Mesendoderm (in vitro differentiated cells): ENCODE measurements at places on chromosomes 12 and 14.

- H3K4me1 ChIP-seq = no peaks in the 10 kb centered on the region
- no peaks in the 10 kb centered on the region for H3K27me3 ChIP-seq
- DNase-seq = no peak
- no peak overlapping the region for H3K4me3 ChIP-seq
- H3K27ac ChIP-seq = no peak overlapping the region
These were observed 19.2 kb downstream of the TOGARAM1 start for GRCh38 chr14:44981198-44981597.

GRCh38 chr14:93936245-93936644 is 9.1 kb downstream of the FAM181A start:
- H3K27me3 ChIP-seq = peaks cover 3% of the 10 kb centered on the region
- no peak overlapping the region for H3K27ac ChIP-seq
- no peaks in the 10 kb centered on the region for H3K4me1 ChIP-seq
- H3K36me3 ChIP-seq = no peaks in the 10 kb centered on the region
- peak; percentile 75 for DNase-seq

DNA sequence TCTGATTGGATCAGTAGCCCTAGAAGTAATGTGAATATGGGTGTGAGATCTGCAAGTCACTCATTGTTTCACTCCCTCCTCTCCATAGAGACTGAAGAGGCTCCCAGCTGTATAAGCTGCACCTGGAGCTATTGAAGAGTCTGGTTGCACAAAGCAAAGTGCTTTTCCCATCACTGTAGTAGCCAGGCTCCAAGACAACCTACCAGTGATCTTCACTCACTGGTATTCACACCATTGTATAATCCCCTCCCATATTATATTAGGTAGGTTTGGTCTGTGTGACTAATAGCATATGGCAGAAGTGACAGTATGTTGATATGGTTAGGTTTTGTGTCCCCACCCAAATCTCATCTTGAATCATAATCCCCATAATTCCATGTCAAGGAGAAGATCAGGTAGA is 64.4 kb downstream of the ZFC3H1 start:
- no peak overlapping the region for H3K4me3 ChIP-seq
- H3K27me3 ChIP-seq = no peaks in the 10 kb centered on the region
- no peaks in the 10 kb centered on the region for H3K4me1 ChIP-seq
- no peak overlapping the region for H3K27ac ChIP-seq

DNA sequence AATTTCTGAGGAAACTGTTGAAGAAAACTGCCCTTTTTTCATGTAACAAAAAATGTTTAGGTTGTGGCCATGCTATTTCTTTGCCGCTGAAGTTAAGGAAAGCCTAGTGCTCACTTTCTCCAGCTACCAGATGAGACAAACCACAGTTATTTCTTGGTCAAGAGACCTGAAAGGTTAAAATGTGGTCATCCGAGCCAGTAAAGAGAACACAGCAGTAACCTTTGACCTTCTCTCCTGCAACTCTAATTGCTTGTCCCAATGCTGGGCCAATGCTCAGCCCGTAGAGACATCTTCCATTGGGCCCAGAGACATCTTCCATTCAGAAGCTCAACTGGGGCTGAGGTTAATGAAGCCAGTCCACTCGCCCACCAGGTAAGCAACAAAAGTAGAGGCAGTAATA is 109.8 kb upstream of the CPSF6 start:
- H3K27ac ChIP-seq = no peak overlapping the region
- H3K36me3 ChIP-seq = no peaks in the 10 kb centered on the region
- DNase-seq = no peak
- H3K27me3 ChIP-seq = no peaks in the 10 kb centered on the region
- no peaks in the 10 kb centered on the region for H3K4me1 ChIP-seq
- no peak overlapping the region for H3K4me3 ChIP-seq

DNA sequence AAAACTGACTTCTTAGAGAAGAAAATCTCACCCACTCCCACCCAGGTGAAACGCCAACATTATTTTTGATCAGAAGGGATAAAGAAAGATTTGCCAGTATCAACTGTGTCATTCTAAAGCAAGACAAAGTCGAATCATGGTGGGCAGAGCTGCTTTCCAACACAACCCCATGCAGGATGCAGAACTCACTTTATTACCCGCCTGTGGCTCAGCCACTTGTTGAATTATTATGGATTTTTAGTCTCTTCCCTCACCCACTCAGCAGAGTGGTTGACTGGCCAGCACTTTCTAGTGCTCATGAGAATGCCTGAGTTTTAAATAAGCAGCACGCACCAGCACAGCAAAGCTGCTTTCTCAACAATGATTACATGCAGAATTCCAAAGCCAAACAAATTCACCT is 32.1 kb downstream of the CRACR2A start:
- H3K36me3 ChIP-seq = no peaks in the 10 kb centered on the region
- no peak overlapping the region for H3K27ac ChIP-seq
- no peak overlapping the region for H3K4me3 ChIP-seq
- H3K4me1 ChIP-seq = no peaks in the 10 kb centered on the region

GRCh38 chr14:105043641-105044040 is 21.6 kb downstream of the GPR132 start:
- H3K27me3 ChIP-seq = no peaks in the 10 kb centered on the region
- DNase-seq = no peak
- H3K4me3 ChIP-seq = no peak overlapping the region
- H3K36me3 ChIP-seq = no peaks in the 10 kb centered on the region
- no peak overlapping the region for H3K27ac ChIP-seq
